ENCODE measurements at places on chromosomes 4 and X. TPM values are rescaled to one million over a fixed set of nuclear protein-coding genes. Genes with fewer than 3 reads are reported as not detected.

Gene MAGEA11
- total RNA-seq: 0.77 TPM

Gene FGA
- not detected for total RNA-seq

Gene MAGED2
- 373 TPM for total RNA-seq

Gene HOPX
- total RNA-seq: 26.4 TPM
